BJ (cell line): ENCODE measurements at places on chromosomes 4 and X. TPM values are rescaled to one million over a fixed set of nuclear protein-coding genes. Genes with fewer than 3 reads are reported as not detected.

GRCh38 chr4:42895452-42895851 lies 2.9 kb downstream of the GRXCR1 start:
- DNase-seq = no peak

DNA sequence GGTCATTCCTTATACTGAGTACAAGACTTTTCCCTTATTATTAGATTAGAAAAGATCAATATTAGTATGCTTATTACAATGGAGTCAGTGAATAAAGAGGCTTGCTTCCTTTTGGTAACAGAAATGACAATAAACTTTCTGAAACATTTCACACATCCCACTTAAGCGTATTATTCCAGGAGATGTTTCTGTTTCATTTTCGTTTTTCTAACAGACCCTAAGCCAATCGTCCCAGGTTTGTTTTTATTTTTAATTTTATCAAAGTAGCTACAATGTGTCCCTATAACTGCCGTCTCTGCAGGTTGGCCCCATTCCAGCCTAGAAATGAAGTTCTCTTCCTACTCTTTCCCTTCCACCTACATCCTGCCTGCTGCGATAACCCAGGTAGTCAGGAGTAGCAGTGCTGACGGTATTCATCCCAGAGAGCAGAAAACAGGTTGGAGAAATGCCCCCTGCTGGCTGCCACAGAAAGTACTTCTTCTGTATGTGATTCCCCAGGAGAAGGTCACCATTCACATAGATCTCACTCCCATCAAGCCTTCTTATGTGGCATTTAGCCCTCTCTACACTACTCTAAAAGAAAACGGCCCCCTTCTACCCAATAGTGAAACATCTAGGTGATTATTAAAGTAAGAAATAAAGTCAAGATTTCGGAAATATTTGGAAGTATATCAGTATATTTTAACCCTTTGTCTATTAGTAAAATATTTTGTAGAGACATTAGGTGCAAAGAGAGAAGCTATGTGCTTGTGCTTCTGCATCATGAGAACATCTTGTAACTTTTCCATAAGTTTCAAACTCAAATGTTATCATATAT lies 40.4 kb downstream of the ENPEP start:
- DNase-seq = no peak

DNA sequence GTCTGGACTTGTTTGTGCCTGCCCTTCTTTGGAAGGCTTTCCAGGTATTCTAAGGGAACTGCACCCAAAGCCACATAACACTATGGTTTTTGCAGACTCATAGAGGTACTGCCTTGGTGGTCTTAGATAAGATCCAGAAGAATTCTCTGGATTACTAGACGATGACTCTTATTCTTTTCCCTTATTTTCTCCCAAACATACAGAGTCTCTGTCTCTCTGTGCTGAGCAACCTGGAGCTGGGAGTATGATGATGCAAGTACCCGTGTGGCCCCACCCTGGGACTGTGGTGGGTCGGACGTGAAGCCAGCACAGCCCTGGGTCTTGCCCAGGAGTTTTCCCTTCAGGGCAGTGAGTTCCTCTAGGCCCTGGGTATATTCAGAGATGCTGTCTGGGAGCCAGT lies 1342.4 kb upstream of the TENM3 start:
- no peak for DNase-seq

- DNase-seq = no peak
Observed at GRCh38 chrX:94204524-94204923, 530.5 kb downstream of the FAM133A start.

- DNase-seq = no peak
Observed at GRCh38 chr4:7771056-7771455, 168.6 kb downstream of the AFAP1 start.

DNA sequence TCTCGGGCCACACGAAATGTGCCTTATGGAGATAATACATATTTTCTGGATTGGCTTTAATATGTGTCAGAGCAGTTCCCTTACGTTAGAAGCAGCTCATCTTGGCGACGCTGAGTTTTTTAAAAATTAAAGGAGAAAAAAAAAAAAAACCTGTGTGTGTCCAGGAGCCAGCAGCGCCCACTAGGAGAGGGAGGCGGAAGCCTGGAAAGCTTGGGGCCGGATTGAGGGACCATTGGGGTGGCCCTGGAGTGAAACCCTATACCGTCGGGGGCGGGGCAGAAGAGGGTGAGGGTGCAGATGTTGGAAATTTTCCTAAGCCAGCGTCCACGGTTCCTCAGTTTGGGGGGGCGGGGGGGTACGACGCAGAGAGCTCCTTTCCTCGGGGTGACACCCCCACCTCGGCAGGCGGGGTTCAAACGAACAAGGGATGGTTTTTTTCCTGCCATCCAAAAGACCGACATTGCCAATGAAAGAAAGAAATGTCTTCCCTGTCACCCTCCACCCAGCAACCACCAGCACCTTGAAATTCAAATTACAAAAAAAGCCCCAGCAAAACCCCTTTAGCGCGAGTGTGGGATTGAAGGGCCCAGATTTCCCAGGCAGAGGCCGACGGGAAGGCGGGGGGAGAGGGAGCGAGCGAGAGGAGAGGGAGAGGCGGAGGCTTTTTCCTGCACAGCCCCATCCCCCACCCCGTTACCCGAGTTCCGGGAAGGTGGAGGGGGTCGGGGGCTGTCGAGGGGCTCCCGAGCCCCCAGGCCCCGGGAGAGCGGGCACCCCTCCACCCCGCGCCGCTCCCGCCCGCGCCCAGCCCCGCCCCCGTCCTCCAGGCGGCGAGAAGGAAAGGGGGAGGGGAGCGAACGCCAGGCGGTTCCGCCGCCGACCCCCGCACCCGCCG lies 859 bp downstream of the SMARCA1 start:
- DNase-seq = no peak

GRCh38 chr4:36320117-36320896 lies 38.9 kb downstream of the DTHD1 start:
- no peak for DNase-seq

DNA sequence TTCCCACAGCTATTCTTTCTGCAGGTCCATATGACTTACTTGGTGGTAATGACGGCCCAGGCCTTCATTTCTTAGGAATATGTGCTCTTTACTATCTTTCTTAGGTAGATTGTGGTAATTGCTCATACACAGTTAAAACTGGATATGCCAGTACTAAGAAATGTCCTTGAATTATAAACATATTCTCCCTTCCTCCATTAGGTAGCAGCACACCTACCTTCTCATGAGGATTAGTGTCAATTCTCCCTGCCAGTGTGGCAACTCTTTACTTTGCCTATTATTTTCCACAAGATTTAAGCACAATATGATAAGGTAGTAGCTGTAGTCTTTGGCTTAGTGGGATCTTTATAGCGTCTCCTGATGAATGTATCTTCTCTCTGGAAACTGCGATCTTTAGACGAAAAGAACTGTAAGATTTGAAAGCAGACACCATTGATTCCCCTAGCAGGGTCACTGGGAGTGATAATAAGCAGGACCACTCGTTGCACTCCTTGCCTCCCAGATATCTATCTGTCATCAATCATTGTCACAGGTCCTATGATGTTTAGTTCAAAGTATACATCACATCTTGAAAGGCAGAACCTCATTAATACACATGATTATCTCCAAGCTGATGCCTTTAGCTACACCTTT lies 1240.7 kb downstream of the C4orf33 start:
- DNase-seq = no peak

- peak; percentile 59 for DNase-seq
Observed at GRCh38 chrX:43703211-43703791, 47.2 kb downstream of the MAOA start.

GRCh38 chr4:142708231-142708630 lies 137.9 kb downstream of the INPP4B start:
- DNase-seq = no peak

GRCh38 chrX:44570522-44570921 lies 27.9 kb upstream of the FUNDC1 start:
- DNase-seq = no peak

DNA sequence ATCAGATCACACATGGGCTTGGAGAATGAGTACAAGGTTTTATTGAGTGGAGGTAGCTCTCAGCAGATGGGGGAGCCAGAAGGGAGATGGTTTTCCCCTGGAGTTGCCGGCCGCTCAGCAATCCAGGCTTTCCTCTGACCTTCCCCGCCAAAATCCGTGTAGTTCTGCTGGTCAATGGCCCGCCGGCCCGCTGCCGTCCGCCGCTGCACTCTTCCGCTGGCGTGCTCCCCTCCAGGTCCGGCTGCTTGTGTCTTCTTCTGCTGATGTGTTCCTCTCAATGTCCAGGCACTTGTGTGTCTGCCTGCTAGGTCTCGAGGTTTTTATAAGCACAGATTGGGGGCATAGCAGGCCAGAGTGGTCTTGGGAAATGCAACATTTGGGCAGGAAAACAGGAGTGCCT lies 14.4 kb upstream of the MXRA5 start:
- no peak for DNase-seq

DNA sequence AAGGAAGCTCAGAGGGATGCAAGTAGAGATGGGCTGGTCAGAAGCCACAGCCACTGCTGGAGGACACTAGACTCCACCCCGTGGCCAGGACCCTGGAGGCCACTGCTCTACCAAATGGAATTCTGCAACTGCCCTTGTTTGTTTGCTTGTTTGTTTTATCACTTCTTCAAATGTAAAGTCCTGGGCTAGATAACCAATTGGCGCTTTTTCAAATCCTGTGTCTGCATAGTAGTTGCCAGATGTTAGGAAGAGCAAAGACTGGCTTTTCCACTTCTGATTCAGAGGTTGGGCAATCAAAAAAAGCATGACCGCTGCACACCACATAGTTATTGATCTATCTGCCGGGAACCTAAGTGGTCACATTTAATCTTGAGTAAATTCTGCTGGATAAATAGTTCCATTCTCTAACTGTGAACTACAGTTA lies 255.2 kb upstream of the SFRP2 start:
- DNase-seq = no peak

GRCh38 chr4:139822391-139822790 lies 156.8 kb downstream of the MGST2 start:
- DNase-seq = no peak

GRCh38 chr4:171022824-171023230 lies 790.4 kb upstream of the GALNTL6 start:
- DNase-seq = no peak

GRCh38 chr4:139253046-139253445 lies 27.0 kb downstream of the MGARP start:
- no peak for DNase-seq

DNA sequence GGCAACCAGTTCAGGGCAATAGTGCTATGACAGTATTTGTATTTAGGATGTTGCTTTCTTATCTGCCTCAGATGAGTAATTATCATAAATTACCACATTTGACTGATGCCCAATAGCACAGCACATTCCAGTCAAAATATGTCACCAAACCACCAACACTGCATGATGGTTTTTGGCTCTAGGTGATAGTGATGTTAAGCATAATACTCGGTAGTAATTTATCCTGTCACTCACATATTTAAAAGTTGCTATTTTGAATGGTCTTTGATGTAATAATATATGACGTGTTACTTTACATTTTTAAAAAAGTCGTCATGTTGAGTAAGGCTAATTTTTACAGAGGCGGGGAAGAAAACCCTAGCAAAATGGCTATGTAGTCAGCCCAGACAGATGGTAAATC lies 42.5 kb downstream of the UNC5C start:
- DNase-seq = no peak

DNA sequence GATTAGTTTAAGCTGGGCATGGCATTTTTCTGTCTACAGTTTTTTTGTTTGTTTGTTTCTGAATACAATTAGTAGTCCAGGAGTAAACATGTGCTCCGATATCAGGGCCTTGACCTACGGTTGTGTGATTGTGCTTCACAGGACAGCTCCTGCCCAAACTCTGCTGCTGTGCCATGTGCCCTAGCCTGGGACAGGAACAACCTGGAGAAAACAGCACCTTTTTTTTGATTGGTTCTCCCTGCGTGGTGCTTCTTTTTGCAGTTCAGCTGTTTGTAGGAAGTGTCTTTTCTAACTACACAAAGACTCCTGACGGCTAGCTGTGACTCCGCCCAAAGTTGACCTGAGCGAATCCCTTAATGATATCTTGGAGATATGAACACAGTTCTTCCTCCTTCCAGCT lies 158.8 kb downstream of the ATP10D start:
- no peak for DNase-seq

DNA sequence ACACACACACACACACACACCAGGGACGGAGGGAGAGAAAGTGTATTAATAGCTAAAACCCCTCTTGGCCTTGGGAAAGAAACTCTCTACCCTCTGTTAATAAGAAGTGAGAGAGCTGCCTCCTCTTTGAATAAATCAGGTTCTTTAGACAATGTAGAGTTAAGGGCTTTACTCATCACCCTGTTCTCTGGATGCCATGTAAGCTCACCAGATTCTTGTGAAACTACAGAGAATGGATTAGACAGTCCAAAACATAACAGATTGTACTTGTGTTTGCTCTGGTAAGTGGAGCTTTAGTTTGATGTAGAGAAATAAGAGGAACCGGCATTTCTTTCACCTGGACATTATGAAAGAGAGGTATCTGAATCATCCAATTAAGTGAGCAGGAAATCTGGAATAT lies 263.2 kb downstream of the DMD start:
- DNase-seq = no peak

GRCh38 chr4:128349921-128350320 lies 62.3 kb upstream of the PGRMC2 start:
- no peak for DNase-seq

Gene FGF5
- 31.1 and 43.7 TPM in 2 replicates for polyA plus RNA-seq

Gene SLC30A9
- 37.9 and 58.1 TPM in 2 replicates for polyA plus RNA-seq

Gene NXF2B
- not detected in 2 replicates for polyA plus RNA-seq

Gene NUDT10
- 0.15 and 0.16 TPM in 2 replicates for polyA plus RNA-seq

Gene SPIN2A
- 1.2 and 1.6 TPM in 2 replicates for polyA plus RNA-seq

Gene HTN1
- polyA plus RNA-seq = not detected in 2 replicates

Gene KLKB1
- not detected in 2 replicates for polyA plus RNA-seq

Gene C4orf50
- polyA plus RNA-seq = not detected in 2 replicates

Gene DEFB131A
- not detected in 2 replicates for polyA plus RNA-seq

Gene NHSL2
- polyA plus RNA-seq = 4.4 and 7.9 TPM in 2 replicates

Gene OTC
- not detected in 2 replicates for polyA plus RNA-seq
